ENCODE measurements at places on chromosomes 13 and 19. TPM values are rescaled to one million over a fixed set of nuclear protein-coding genes. Genes with fewer than 3 reads are reported as not detected.

DNA sequence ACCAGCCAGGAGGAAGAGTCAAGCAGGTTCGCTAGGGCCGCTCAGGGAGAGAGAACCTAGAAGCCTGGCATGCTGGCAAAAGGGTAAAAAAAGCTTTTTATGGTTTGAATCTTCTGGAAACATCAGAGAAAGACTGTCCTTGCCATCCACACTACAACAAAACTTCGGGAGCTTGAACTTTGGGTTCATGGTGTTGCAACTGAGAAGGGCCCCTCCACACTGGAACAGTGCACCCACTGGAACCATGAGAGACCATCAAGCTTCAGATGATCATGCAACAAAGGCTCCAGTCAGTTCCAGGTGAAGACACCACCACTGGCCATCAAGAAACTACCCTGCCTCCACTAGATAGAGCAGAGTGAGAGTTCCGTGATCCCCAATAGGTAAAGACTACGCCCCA lies 170.1 kb downstream of the RGCC start:
- no peak for DNase-seq

- no peak for DNase-seq
Observed at GRCh38 chr13:97114651-97115050, 107.5 kb upstream of the MBNL2 start.

- DNase-seq = peak; percentile 81
Observed at GRCh38 chr13:29935309-29935981, 85.0 kb upstream of the UBL3 start.

DNA sequence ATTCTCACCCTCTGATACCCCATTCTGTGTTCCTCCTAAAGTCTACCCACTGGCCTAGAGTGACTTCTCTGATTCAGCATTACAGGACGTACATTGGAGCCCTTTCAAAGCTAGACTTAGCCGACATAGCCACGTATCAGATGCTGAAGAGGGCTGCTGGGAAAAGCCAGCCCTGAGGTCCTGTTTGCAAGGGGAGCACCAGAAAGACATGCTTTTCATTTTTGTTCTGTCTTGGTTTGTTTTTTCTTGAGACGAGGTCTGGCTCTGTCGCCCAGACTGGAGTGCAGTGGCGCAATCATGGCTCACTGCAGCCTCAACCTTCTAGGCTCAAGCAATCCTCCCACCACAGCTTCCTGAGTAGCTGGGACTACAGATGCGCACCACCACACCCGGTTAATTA lies 6.3 kb upstream of the ZSWIM4 start:
- no peak for DNase-seq

USPL1 gene
- total RNA-seq = 42.0 TPM

ZNF497 gene
- 0.28 TPM for total RNA-seq

Measured in CD4-positive, alpha-beta T cell (primary cell).